ENCODE measurements at places on chromosomes 1 and 21.

- H3K27ac ChIP-seq = no peak overlapping the region
- H3K36me3 ChIP-seq = no peaks in the 10 kb centered on the region
- no peak for DNase-seq
- H3K4me1 ChIP-seq = no peaks in the 10 kb centered on the region
- no peak overlapping the region for H3K4me3 ChIP-seq
These were observed 29.2 kb upstream of the LRRC3 start for GRCh38 chr21:44425895-44426662.

GRCh38 chr1:181202986-181203555 lies 114.6 kb downstream of the IER5 start:
- H3K27me3 ChIP-seq = no peaks in the 10 kb centered on the region
- DNase-seq = no peak
- no peak overlapping the region for H3K27ac ChIP-seq
- no peak overlapping the region for H3K4me3 ChIP-seq
- no peaks in the 10 kb centered on the region for H3K36me3 ChIP-seq

GRCh38 chr1:41396084-41396483 lies 34.9 kb downstream of the FOXO6 start:
- H3K4me1 ChIP-seq = no peaks in the 10 kb centered on the region
- H3K4me3 ChIP-seq = no peak overlapping the region

DNA sequence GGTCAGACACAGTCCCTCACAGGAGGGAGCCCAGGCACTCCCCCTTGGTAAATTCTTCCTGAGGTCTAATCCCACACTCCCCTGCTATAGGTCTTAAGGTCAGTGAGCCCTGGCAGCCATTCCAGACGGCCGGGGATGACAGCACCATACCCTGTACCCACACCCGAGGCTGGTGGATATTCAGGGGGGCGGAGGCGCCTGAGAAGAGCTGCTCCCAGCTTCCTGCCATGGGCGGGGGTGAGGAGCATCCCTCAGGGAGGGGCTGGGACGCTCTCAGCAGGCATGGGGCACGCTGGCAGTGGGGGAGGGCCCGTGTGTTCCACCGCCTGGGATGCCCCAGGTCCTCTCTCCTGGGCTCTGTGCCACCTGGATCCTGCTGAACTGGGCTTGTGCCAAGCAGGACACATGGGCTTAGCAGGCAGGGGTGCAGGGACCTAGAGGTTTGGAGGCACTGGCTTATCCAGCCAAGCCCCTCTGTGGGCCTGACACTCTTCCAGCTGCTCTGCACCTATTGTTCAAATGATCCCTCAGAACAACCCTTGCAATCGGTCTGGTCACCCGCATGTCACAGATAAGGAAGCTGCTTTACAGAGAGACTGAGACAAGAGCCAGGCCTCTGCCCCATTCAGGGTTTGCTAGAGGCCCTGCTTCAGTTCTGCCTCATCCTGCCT lies 5.7 kb upstream of the ADGRB2 start:
- H3K27ac ChIP-seq = no peak overlapping the region
- no peak overlapping the region for H3K4me3 ChIP-seq
- H3K27me3 ChIP-seq = peaks cover 47% of the 10 kb centered on the region
- H3K4me1 ChIP-seq = no peaks in the 10 kb centered on the region
- no peak for DNase-seq
- H3K36me3 ChIP-seq = no peaks in the 10 kb centered on the region

GRCh38 chr1:221794079-221794670 lies 52.3 kb upstream of the DUSP10 start:
- H3K4me3 ChIP-seq = no peak overlapping the region
- no peaks in the 10 kb centered on the region for H3K36me3 ChIP-seq
- peak; percentile 60 for DNase-seq
- no peak overlapping the region for H3K27ac ChIP-seq
- H3K27me3 ChIP-seq = no peaks in the 10 kb centered on the region

All from fibroblast of lung (primary cell).